ENCODE measurements at places on chromosomes 12 and 14.
A peak's percentile ranks its signal among the peaks of the same experiment; 100 is the strongest.

GRCh38 chr12:77630790-77631445 is 199.8 kb upstream of the NAV3 start:
- no peak for DNase-seq

DNA sequence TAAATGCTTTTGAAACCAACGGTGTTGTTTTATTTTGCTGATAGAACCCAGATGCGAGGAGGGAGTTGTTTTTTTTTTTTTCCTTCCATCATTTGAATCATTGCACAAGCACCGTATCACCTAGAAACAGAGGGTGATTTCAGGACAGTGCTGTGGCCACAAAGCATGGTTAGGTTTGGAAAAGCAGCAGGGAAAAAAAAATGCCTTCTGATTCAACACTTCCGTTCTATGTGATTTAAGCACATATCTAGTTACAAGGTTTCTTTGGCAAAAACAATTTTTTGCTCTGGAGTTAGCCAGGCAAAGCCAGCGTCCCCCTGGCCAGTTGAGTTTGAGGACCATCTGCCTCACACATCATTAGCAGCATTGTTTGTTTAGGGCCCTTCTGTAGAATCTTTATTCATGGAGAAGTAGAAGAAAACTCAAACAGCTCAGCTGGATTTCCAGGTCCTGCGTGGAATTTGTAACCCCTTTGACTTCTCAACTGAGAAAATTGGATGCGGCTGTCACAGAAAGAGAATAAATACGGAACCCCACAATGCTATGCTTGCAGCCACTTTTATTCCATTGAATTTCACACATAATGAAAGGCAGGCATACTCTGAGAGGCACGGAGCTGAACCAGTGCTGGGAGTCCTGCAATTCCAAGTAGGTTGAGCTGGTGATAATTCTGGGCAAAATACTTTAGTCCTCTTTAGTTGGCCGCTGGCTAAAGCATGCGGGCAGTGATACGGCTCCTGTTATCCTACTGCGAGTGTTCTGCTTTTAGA is 17.0 kb upstream of the WNT5B start:
- DNase-seq, result no peak

DNA sequence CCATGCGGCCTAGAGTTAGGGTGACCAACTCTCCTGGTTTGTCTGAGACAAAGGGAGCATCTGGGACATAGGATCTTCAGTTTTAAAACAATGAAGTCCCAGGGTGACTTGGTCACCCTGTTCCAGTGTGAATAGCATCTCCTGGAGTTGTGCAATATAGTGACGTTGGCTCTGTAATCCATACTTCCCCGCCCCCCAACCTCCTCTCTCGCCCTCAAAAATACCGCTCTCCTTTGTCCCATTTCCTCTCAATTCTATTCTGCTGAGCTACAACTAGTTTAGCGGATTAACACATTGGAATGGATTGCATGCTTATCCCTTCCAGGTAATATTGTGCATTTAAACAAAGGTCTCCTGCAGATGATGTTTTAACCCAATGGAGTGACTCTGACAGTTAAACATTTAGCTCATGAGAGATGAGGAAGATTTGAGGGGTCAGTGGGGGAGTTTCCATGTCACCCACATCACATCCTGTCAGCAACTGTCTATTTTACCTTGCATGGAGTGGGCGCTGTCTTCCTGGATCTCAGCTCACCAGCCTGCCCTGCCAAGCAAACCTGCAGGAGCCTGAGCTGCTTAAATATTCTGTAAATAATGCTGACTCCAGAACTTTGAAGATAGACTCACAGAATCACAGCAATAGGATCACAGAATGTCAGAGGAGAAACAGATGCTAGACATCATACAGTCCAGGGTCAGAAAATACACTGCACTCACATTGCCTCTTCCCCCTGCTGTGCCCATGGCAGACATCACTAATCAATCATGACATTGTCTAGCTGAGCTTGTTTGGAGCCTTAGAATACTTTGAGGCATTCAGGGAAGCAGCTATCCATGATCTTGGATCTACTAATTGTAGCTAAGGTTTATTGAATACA is 43.0 kb downstream of the MAP1LC3B2 start:
- DNase-seq, result no peak

DNA sequence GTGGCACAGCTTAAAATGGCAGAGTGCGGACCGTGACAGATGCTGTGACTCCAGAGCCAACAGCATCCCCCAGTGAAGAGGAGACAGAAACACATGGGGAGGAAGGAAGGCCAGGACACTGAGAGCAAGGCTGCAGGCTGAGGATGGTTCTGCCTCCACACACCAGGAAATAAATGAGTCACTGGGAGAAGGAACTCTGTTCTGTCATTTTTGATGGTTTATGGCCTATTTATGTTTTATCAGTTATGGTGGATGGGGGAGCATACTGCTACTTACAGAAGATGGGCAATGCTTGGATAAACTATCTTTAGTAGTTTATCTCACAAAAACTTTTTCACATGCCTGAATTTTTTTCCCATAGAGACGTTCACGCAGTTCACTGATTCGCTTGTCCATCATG is 33.8 kb downstream of the ZFYVE21 start:
- DNase-seq, result no peak

DNA sequence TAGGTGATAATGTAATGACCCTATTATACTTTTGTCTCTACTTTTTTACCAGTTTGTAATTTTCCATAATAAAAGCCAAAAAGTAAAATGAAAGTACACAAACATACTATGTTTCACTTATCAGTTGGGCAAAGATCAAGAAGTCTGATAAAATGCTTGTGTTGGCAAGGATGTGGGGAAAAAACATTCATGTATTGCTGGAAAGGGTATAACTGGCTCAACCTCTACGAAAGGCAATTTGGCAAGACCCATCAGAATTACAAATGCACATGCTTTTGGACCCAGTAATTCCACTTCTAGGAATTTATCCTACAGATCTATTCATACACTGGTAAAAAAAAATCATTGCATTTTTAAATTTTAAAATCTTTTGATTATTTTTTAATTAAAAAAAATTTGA is 68.0 kb downstream of the SPTB start:
- DNase-seq, result no peak

DNA sequence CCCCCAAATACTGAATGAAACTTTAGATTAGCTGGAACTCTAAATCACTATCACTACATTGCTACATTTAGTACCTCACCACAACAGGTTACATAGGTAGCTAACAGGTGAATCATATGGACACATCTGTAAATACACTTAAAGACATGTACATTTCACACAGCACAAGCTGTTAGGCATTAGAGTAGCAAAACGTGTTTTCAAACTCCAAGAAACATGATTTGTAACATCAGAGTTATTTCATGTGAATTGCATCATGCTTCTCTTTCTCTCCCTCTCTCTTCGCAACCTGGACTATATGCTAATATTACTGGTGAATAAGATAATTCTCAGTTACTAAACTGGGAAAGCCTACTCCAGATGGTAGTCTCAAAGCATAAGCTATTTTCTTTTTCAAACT is 4.3 kb downstream of the SEL1L start:
- no peak for DNase-seq

GRCh38 chr12:93279565-93280412 is 97.9 kb upstream of the NUDT4 start:
- DNase-seq, result no peak

GRCh38 chr12:113980537-113981337 is 14.6 kb upstream of the RBM19 start:
- DNase-seq, result peak; percentile 52

DNA sequence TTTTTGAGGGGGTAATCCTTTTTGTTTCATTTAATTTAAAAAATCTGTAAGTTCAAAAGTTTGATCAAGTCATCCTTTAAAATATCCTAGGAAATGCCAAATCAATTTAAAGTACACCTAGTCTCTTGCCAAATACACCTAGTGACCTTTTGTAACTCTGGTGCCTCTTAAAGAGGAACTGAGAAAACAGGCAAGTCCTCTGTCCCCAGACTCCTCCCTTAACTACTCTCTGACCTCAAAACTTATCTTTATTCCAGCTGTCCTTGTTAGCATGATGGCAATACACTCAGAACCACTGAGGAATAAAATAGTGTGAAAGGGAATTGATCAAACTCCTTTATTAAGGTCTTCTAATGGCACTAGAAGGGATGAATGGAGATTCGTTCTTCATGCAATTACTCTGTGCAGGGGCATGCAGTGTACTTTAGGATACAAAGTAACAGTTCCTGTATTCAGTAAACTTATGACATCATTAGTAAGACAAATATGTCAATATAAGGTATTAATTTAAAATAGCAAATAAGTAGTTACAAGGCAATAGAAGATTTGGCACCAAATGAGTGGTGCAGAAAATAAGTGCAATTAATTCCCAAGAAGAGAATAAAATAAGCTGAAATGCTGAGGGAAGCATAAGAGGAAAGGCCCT is 3.3 kb downstream of the FAR2 start:
- DNase-seq, result no peak

GRCh38 chr14:52089218-52089617 is 20.4 kb upstream of the NID2 start:
- DNase-seq, result no peak

- no peak for DNase-seq
Observed at GRCh38 chr12:122159882-122160281, 14.1 kb downstream of the IL31 start.

- DNase-seq, result no peak
Observed at GRCh38 chr12:106897981-106898901, 57.5 kb upstream of the TMEM263 start.

- no peak for DNase-seq
Observed at GRCh38 chr12:2615665-2616402, 178.9 kb upstream of the FKBP4 start.

All from left lobe of liver (tissue), 2 donors.